Activated CD8-positive, alpha-beta memory T cell treated with anti-CD3 and anti-CD28 coated beads, Interleukin-2, amount 50 U/mL, for 48 hours (primary cell): ENCODE measurements at places on chromosomes 12 and 14.

DNA sequence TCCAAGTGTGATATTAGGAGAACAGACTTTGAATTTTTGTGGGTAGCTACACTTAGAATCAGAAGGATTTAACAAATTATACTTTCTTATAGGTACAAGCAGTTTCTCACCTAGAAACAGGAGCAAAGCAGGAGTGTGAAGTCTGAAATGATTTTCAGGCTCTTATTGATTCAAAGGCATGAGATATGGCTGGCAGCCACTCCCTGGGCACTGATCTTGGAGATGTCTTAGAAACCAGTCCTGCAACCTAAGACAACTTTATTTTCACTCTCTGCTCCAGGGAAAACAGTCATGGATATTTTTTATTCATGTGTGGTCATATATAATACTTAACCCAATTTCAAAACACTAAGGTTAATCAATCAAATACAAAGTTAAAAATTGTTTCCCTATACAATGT, 254.9 kb upstream of the TMEM132C start:
- no peak for DNase-seq

GRCh38 chr14:76323331-76324050, 52.4 kb upstream of the ESRRB start:
- DNase-seq: no peak

DNA sequence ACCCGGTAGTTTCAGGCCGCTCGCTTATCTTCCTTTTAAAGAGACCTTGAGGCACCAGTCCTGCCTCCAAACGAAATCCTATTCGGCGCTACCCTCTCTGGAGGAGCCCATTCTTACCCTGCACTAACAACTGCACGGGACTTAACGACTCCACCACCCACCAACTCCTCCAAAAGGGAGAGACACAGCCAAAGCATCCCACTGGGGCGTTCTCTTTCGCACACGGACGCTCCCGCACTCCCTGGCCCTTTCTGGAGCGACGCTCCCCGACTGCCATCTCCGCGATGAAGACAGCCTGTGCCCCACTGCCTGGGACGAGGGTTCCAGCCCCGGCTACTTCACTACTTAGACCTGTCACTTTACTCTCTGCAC, 650 bp downstream of the GALC start:
- no peak for DNase-seq

GRCh38 chr12:42235426-42235825, 2.6 kb downstream of the YAF2 start:
- DNase-seq: no peak

- DNase-seq: peak; percentile 37
Measured at GRCh38 chr14:99378782-99379214, 101.9 kb downstream of the SETD3 start.

DNA sequence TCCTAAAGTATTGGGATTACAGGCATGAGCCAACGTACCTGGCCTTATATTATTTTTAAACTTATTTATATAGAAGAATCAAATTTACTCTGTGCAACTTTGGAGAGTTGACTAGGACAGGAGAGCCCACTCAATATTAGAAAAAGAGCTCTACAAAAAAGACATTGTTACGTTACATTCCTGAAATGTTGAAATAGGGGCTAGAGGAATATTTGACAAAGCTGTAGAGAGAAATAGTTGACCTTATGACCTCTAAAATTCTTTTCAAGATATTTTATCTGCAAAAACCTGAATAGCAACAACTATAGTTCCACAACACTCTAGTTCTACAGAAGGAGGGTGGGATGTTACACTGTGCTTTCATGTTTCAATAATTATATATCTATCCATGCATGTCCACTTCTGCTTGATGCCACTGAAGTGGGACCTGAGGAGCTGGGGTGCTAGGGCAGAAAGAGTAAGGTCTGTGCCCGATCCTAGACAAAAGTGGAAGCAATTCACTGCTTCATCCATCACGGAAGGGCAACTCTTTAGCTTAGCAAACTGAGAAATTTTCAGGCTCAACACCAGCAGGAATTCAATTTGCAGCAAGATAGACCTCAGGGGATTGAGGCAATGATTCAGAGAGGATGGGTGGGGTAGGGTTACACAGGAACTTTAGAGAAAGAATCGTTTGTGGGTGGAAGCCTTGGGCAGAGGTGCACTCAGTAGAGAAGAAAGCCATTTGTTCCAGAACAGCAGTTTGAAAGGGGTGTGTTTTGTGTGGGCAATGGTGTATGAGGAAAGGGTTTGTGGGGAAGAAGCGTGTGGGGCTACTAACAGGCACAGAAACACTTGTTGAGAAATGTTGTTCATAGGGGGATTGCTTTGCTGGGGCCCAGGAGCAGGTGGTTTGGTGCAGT, 16.0 kb upstream of the RNASE10 start:
- DNase-seq: no peak

GRCh38 chr12:32906399-32907165, 10.0 kb upstream of the PKP2 start:
- DNase-seq: no peak

- DNase-seq: no peak
Measured at GRCh38 chr14:74793506-74794155, 30.5 kb downstream of the YLPM1 start.

GRCh38 chr12:85923767-85924331, 49.8 kb downstream of the NTS start:
- no peak for DNase-seq

GRCh38 chr12:30740274-30740673, 14.5 kb downstream of the CAPRIN2 start:
- no peak for DNase-seq

- no peak for DNase-seq
Measured at GRCh38 chr12:75505706-75506312, 5.6 kb downstream of the KRR1 start.

- no peak for DNase-seq
Measured at GRCh38 chr14:65203574-65203973, 101.3 kb upstream of the MAX start.

DNA sequence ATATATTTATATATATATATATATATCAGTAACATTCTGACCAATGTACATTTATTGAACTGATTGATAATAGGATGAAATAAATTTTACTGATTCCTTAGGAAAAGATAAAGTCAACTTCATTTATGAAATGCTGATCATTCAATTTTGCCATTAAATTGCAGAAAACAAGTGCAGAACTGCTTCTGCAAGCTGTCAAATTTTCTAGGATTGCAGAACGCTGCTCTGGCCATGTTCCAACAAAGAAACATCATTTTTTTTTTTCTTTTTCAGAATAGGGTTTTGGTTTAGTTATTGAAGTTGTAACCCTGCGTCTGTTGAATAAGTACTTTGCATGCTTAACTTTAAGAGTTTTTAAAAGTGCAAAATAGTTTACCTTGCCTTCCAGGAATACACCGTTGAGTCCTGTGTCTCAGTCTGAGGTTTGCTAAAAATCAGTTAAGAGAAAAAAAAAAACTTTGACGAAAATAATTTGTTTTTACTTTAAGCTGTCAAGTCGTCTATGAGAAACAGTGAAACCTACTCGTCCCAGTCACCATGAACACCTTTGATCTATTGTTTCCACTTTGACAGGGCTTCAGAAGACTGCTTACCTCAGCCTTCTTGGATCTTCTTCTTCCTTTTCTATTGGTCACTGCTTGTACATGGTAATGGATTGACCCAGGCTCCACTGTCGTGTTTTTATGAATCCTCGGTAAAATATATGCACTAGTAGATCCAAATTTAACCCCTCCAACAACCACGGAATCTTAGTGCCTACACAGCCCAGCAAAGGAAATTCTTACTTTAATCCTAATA, at the start of gene KERA:
TSS of gene KERA (minus strand) at position 657 of the 798 bp plus-strand sequence. CDS start 1,743 bp downstream, outside the sequence.
- DNase-seq: no peak

- DNase-seq: no peak
Measured at GRCh38 chr12:24069532-24070395, 120.3 kb upstream of the SOX5 start.

GRCh38 chr14:64158608-64159007, 135.6 kb downstream of the ESR2 start:
- no peak for DNase-seq

GRCh38 chr12:41521872-41522379, 333.8 kb downstream of the PDZRN4 start:
- DNase-seq: no peak

DNA sequence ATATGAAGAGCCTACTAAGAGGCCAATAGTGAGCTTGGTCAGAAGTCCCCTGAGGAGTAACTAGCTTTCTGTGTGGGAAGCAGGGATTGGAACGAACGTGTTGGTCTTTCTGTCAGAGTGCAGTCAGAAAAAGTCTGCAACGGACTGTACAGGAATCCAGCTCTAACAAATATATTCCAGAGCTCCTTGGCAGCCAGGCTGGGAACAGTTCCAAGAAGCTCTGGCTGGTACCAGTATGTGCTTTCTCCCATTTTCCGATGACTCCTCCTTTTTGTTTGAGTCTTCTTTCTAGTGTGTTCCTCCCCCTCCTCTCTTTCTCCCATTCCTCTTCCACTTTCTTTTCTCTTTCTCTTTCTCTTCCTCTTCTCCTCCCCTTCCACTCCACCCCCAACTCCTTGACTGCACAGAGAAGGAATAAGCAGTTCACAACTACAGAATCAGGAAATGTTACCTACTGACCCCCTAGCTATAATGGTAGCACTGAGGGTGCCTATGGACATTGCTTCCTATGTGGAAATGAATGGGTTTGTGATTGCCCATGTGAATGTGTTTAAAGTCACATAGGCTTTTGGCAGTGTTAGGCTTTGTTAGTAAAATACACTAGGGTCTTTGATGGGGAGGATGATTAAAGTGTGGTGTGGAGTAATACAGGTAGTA, 59.9 kb downstream of the TTLL5 start:
- DNase-seq: no peak

- no peak for DNase-seq
Measured at GRCh38 chr14:24064856-24065255, 6.5 kb upstream of the CPNE6 start.

GRCh38 chr12:66118240-66118891, 12.2 kb downstream of the LLPH start:
- no peak for DNase-seq

DNA sequence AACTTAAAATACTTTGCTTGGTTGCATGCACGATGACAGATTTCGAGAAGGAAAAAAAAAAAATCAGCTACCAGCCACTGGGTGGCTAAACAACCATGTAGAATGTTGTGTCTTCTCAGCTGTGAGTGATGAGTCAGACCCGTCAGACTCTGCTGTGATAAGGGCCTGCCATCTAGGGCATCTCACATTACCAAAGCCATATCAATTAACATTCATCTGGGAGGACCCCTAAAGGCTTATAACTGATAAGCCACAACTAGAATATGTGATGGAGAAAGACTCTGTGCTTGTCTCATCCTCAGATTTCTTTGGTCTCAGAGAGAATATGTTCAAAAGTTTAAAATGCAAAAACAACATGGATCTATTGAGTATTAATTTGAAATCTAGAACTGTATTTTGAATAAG, 111.5 kb downstream of the PAX9 start:
- no peak for DNase-seq

DNA sequence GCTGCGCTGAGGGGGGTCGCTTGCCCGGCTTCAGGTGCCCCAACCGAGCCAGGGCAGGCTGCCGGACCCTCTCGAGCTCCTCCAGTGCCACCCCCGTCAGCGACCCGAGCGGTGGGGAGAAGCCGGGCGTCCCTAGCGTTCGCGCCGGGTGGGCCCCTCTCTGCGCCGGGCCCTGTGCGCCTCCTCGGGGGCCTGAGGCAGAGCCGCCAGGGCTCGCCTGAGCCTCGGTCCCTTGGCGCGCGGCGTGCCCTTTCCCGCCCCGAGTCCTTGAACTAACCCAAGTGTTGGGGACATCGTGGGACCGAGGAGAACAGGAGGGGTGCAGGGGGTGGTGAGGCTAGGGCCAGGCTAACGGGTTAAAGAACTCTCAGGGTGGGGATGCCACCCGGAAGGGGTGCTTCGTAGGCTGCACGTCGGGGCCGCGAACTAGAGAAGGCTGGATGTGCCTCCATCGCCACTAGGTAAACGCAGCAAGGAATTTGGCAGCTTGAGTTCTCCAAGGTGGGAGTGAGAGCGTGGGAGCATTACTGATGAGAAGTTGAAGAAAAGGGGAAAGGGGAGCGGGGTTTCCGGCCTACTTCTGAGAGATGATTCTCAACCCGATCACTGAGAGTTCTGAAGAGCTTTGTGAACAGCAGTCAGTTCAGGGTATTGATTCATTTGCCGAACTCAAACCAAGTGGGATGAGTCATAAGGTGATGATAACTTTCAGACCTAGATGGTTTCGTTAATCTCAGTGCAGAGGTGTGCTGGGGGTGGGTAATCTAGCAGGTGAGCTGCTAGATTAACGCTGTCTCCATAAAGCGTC, 618 bp downstream of the RNF34 start:
- peak; percentile 83 for DNase-seq

GRCh38 chr14:34231626-34232025, 230.4 kb downstream of the SPTSSA start:
- DNase-seq: no peak

DNA sequence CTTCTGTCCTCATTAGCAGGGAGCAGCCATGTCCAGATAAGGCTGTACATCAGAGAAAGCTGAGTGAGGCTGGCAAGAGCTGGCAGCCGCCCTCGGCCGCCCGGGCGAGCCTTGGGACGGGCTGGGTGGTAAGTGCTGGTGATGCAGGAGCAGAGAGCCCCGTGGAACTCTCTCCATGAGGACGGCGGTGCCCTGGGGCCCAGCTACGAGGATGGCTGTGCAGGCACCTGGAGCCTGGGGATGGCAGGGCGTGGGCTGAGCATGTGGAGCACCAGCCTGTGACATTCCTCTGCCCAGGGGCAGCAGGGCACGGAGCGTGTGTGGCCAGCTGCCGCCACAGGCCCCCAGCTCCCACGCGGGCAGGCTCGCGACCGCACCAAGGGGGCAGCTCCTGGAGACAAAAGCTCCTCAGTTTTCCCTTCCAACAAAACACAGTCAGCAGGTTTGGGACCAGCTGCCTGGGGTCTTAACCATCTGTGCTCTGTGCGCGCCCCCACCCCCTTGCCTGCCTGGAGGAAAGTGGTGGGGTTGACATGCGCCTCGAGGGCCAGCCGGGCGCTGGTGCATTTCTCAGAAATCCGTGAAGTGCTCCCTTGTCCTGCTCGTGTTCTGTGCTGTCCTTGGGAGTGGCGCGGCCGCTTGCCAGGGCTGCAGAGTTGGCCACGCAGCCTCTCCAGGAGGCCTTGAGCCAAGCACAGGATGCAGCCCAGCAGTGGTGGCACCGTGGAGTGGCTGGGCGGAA, 21.4 kb downstream of the PACS2 start:
- no peak for DNase-seq

- DNase-seq: peak; percentile 61
Measured at GRCh38 chr14:59870277-59871165, at the start of gene RTN1. Gene RTN1, minus strand, starts transcription at chr14:59870776. Its CDS starts 146 bp downstream, at chr14:59870630.

GRCh38 chr12:104651811-104652210, 195.1 kb downstream of the CHST11 start:
- DNase-seq: no peak

DNA sequence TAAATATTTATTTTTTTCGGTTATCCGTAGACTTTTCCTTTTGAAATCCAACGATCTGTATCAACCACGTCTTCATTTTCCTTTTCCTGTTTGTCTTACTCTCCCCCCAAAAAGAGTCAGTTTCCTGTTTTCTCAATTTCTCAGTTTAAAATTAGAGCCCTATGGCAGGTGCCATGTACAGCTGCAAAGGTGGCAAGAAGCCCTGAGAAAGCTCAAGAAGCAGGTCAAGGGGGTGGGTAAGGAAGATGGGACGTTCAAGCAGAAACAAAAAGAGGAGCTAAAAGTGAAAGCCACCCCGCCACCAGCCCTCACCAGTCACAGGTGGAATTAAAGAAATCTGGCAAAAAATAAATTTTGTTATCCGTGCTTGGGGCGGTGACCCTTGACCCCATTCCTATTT, 26.7 kb downstream of the SLC35E3 start:
- no peak for DNase-seq
